ENCODE measurements at places on chromosomes 4 and X.

GRCh38 chrX:136662104-136662503, 14.1 kb downstream of the CD40LG start:
- DNase-seq: no peak

- no peak for DNase-seq
Observed at GRCh38 chr4:108527723-108528122, 92.7 kb upstream of the RPL34 start.

- no peak for DNase-seq
Observed at GRCh38 chrX:86023811-86024210, 23.5 kb downstream of the CHM start.

GRCh38 chr4:188254211-188254610, 115.0 kb downstream of the TRIML1 start:
- DNase-seq: no peak

DNA sequence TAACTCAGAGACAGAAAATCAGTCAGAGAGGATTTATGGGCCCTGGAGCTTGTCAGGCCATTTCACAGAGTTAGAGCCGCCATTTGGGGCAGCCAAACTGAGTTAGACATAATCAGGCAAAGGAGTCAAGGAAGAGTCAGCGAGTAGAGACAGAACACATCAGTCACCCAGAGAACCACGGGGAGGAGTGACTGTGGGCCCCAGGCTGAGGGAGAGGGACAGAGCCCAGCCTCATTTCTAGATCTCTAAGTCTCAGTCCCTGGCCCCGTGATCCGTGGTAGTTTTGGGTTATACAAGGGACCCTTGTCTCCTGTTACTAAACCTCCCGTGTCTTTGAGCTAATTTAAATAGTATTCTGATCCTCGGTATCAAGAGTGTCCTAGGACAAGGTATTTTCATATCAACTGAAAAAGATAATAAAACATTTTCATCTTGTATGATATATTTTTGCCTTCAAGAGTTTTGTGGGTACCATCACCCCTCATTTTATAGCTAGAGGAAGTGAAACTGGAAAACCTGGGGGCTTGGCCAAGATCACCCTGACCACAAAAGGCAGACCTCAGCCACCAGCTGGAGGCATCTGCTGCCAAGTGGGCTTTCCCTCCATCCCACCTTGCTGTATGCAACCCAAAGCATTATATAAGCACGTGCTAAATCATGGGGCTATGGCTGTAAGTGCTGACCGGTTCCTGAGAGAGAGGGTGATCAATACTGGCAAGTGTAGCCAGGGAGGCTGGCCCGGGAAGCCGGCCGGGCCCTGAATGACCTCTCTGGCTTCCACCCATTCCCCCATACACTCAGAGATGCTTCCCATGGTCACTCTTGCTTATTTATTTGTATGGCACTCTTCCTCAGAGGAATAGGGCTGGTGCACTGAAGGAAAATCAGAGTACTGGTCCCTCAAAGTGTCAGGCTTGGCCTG, 204.1 kb downstream of the BCOR start:
- DNase-seq: no peak

DNA sequence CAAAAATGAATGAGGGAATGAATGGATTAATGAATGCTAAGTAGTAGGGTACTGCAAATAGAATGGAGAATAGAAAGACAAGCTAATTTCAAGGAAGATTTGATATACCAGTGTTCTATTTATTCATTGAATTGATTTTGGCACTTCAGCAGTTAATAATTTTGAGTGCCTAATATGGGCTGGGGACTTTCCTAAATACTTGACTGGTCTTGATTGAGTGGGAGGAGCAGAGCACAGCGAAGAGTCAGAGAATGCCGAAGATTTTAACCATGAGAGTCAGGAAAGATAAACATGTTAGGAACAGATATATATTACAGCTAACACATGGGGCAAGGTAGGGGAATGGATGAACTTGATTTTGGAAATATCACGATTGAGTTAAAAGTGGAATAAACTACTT, 10.6 kb downstream of the IL15 start:
- no peak for DNase-seq

GRCh38 chrX:40010550-40011321, 87.0 kb downstream of the BCOR start:
- no peak for DNase-seq

All from tibial artery (tissue), 4 donors.